ENCODE measurements at places on chromosomes 3 and 15.

DNA sequence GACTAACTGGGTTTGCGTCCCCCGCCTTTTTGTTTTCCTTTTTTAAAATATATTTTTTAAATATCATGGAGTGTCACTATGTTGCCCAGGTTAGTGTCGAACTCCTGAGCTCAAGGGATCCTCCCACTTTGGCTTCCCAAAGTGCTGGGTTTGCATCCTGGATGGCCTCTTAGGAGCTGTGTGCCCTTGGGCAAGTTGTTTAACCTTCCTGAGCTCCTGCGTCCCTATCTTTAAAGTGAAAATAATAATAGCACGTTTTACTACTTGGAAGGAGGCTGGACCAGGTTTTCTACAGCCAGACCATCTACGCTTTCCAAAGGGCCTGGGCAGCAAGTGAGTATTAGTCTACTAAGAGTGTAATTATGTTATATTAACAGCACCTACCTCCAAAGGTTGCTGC lies 44.2 kb upstream of the RNU6-1 start:
- no peak for DNase-seq

GRCh38 chr3:120161902-120162301 lies 67.7 kb upstream of the GSK3B start:
- DNase-seq = no peak

GRCh38 chr3:44510000-44510368 lies 32.5 kb upstream of the ZNF445 start:
- peak; percentile 31 for DNase-seq

GRCh38 chr15:61938249-61938648 lies 122.0 kb downstream of the VPS13C start:
- DNase-seq = no peak

GRCh38 chr3:190601622-190602021 lies 87.7 kb downstream of the IL1RAP start:
- DNase-seq = no peak

- no peak for DNase-seq
These were observed 94.1 kb downstream of the FLNB start for GRCh38 chr3:58102390-58102750.

GRCh38 chr3:141231952-141232823 lies 563 bp downstream of the PXYLP1 start:
- peak; percentile 31 for DNase-seq

DNA sequence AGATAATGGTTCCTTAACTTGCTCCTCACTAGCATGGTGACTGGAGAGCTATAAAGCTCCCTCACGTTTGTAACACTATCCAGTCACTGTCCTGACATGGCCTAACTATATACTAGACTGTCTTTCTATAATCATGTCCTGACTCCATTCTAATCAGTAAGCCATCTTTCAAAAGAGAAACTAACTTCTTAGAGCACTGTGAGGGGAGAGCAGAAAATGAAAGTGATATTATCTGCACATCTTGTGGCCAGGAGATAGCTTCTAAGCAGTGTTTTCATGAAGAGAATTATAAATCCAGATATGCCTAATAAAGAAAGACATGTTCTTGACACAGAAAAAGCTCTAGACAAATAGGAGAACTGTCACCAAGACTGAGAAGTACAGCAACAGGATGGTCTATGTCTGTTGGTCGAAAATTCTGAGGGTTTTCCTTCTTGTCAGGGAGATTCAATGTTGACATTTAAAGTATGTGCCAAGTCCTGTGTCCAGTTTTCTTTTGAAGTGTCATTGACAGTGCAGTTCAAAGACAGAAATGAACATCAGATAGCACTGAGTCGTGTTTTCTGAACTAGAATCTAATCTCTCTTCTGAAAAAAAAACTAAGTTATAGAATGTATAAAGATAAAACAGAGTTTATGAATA lies 230.6 kb upstream of the PEX5L start:
- peak; percentile 31 for DNase-seq

GRCh38 chr3:175227126-175227525 lies 368.0 kb downstream of the NAALADL2 start:
- no peak for DNase-seq

DNA sequence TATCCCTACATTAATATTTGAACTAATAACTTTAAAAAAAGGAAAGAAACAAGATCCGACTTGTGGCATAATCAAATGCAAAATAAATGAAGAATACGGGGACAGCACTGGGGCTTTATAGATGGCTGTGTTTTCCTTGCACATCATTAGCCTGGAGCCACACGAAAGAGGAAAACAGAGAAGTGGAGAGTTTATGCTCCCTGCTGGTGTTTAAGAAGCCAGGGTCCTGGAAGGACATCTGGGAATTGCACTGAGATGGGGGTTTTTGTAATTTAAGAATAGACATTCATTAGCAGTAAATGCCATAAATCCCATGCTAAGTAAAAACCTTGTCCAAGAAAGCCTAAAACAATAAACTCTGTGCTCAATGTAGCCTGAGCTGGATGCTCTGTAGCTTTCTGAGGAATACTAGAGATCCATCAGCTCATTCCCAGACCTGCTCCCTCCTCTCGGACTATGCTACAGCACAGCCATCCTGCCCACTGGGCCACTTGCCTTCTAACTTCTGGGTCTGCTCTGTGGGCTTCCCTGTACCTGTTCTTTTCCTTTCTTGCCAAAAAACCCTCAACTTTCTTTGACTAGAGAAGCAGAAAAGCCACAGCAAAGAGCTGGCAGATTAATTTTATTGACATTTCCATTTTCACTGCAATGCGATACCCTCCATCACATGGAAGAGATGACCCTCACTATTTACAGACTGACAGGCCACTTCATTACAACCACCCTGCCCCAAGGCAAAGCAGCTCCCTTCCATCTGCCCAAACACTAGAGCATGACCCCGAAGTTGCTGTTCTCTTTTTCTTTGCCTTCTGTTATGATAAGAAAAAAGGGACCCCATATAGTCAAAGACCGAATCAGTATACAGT lies 62.3 kb downstream of the MEIS2 start:
- DNase-seq = no peak

DNA sequence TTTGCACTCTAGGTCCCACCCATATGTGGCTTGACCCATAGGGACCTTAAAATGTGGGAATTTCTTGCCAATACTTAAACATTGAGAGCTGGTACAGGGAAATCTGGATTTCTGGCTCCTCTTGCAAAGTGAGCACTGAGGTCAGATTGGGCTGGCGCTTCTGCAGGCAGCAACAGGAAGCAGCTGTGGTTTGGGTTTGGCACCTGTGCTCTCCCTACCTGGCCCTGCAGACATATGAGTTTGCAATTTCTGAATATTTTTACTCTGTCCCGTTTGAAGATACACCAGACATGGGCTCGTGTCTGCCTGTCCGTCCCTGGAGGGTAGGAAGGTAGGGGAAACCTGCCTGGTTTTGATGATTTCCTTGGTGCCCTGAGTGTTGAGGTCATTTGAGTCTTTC lies 74.8 kb upstream of the SEC13 start:
- DNase-seq = peak; percentile 53

GRCh38 chr15:41017066-41017735 lies 63.9 kb downstream of the CHAC1 start:
- no peak for DNase-seq

DNA sequence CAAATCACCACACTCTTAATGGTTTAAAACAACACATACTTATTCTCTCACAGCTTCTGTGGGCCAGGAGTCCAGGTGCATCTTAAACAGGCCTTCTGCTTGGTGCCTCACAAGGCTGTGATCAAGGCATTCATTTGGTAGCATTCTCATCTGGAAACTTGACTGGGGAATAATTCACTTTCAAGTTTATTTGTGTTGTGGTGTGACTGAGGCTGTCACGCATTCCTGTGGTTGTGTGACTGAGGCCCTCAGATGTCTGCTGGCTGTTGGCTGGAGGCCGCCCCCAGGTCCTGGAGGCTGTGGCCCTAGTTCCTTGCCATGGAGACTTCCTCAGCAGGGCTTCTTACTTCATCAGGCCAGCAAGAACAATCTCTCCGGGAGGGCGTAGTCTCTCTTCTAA lies 16.9 kb upstream of the FAM3D start:
- DNase-seq = no peak

GRCh38 chr15:63992300-63992699 lies 54.0 kb downstream of the DAPK2 start:
- DNase-seq = no peak

GRCh38 chr3:177474652-177475355 lies 277.5 kb upstream of the TBL1XR1 start:
- DNase-seq = no peak

DNA sequence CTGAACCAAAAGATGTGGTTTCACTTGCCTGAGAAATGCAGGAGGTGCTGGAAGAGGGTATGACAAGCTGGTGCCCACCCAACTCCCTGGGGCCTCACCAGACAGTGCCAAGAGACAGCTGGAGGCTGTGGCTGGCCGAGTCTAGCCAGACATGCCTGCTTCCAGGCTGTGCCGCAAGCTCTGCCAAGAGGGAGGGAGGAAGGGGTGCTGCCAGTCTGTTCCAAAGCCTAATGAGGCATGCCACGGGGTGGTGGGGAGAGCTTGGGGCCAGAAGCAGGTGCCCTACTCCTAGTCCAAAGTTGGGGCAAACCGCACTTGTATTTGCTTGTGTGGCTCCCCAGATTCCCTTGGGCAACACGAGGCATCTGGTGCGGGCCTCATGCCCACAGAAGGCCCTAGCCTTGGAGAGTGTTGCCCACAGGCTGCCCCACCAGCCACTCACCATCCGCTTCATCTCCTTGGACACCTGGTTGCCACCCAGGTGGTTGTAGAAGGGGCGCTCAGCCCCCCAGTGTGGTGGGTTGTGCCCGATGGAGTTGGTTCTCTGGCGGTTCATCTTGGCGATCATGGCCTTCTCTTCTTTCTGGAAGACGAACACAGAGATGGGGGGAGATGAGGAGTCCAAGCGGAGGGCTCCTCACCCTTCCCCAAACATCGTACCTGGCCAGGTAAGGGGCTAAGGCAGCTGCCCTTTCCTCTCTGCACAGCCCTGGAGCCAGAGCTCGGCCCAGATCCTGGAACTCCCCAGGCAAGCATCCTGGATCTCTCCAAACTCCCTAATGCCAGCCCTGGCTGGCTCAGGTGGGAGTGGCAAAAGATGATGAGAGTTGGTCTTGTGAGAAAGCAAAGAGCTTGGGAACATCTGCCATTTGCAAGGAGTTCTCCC lies 123.4 kb downstream of the SEC22A start:
- DNase-seq = no peak

- DNase-seq = no peak
These were observed 12.2 kb upstream of the SLC6A1 start for GRCh38 chr3:10980312-10980711.

DNA sequence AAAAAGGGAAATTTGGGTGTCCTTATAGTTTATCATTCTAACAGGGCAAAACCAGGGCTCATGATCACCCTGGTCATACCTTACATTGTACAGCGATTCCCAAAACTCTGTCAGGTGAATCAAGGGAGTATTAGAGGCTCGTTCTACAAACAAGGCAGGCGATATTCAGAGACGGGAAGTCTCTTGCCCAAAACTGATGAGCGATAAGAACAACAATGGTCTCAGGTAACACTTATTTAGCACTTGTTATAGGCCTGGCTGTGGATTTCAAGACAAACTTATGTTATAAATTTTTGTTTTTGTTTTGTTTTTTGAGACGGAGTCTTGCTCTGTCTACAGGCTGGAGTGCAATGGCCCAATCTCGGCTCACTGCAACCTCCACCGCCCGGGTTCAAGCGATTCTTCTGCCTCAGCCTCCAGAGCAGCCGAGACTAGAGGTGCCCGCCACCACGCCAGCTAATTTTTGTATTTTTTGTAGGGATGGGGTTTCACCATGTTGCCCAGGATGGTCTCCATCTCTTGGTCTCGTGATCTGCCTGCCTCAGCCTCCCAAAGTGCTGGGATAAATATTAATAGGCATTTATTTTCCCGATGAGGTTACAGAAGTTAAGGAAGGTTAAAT lies 12.8 kb downstream of the BCL2L10 start:
- no peak for DNase-seq

- DNase-seq = no peak
These were observed 19.3 kb downstream of the POMGNT2 start for GRCh38 chr3:43086460-43087165.

GRCh38 chr15:58678683-58679082 lies 70.8 kb downstream of the ADAM10 start:
- DNase-seq = no peak

- no peak for DNase-seq
These were observed 234.2 kb downstream of the GRM7 start for GRCh38 chr3:7095116-7095515.

GRCh38 chr3:5891711-5892110 lies 704.2 kb downstream of the EDEM1 start:
- DNase-seq = no peak

DNA sequence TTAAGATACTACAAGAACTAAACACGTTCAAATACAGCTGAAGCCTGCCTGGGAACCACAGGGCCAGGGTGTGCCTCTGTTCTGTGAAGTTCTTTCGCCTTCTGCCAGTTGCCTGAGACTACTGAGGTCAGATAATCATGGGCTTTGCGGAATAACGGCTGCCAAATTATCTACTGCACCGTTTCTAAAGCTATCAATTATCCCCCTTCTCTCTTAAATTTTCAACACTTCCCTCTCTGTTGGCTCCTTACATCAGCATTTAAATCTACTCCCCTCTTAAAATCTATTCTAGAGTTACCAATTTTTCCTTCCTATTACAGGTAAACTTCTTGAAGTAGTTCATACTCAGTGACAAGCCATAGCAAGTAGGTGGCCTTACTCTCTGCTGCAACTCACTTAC lies 6.2 kb upstream of the NEO1 start:
- no peak for DNase-seq

- DNase-seq = no peak
These were observed 176.1 kb downstream of the KLF13 start for GRCh38 chr15:31502541-31503229.

GRCh38 chr3:39879581-39879980 lies 70.2 kb downstream of the MYRIP start:
- DNase-seq = no peak

GRCh38 chr3:12235691-12236090 lies 53.2 kb upstream of the PPARG start:
- no peak for DNase-seq

DNA sequence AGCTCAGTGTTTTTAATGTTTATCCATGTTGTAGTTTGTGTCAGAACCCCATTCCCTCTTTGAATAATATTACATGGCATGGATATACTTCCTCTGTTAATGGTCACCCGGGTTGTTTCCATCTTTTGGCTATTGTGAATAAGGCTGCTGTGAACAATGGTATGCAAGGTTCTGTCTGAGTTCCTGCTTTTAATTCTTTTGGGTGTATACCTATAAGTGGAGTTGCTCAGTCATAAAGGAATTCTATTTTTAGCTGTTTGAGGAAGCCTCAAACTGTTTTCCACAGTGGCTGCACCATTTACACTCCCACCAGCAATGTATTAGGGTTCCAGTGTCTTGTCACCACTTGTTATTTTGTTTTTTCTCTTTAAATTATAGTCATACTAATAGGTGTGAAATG lies 99.6 kb downstream of the SLC25A26 start:
- DNase-seq = no peak

GRCh38 chr3:112351823-112352222 lies 18.9 kb downstream of the CD200 start:
- DNase-seq = no peak

GRCh38 chr3:43885908-43886618 lies 195.3 kb downstream of the ABHD5 start:
- no peak for DNase-seq

All from CD4-positive, alpha-beta T cell treated with Interleukin-17A for 1 hour (primary cell).